ENCODE measurements at places on chromosomes 4 and X. TPM values are rescaled to one million over a fixed set of nuclear protein-coding genes. Genes with fewer than 3 reads are reported as not detected.

DNA sequence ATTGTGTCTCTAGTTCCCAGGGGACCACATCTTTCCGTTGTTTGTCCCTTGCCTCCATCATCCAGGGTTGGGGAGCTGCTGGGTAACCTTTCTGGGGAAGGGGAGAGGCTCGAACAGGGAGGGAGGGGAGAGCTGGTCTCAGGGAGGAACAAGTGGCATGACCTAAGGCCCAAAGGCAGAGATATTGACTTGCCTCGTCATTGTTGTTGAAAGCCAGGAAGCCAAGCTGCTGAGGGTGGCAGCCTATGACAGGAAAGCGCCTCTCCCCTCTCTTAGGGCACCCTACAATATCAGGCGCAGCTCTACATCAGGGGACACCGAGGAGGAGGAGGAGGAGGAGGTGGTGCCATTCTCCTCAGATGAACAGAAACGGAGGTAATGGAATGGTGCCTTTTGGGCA is 20.8 kb downstream of the ZNF185 start:
- peaks cover 4% of the 10 kb centered on the region for H3K36me3 ChIP-seq
- H3K27ac ChIP-seq = no peak overlapping the region
- no peak for DNase-seq
- H3K4me3 ChIP-seq = no peak overlapping the region
- peaks cover 14% of the 10 kb centered on the region for H3K4me1 ChIP-seq
- no peaks in the 10 kb centered on the region for H3K27me3 ChIP-seq

The IL13RA1 gene
- total RNA-seq = 29.9 TPM

DNA sequence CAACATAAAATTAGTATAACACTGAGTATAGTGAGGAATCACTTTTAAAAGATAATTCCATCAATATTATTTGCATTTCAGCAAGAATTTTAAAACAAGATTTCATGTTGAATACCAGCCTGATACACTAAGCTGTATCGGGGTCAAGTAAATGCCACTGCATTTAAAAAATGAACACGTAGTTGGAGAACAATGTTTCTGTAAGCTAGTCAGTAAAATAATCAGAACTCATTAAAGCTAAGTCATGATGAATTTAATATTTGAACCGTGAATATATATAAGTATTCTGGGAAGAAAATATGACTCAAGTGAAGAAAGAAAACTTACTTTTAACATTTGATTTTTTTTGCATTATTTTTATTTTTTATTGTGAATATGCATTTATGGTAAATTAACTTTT is 611.0 kb upstream of the PABPC4L start:
- no peaks in the 10 kb centered on the region for H3K36me3 ChIP-seq
- H3K4me1 ChIP-seq = no peaks in the 10 kb centered on the region
- H3K27ac ChIP-seq = no peak overlapping the region
- DNase-seq = no peak

DNA sequence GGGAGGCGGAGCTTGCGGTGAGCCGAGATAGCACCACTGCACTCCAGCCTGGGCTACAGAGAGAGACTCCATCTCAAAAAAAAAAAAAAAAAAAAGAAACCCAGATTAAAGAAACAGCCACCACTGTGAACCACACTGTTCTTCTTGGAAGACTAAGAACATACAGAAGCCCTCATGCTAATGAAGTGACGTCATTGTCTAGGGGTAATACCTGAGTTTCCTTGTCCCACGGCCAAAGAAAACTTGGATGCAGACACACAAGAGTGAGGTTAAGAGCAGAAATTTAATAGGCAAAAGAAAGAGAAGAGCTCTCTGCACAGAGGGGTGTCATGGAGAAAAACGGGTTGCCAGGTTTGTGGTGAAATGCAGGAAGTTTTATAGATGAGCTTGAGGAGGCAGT is 691.6 kb downstream of the NLGN4X start:
- H3K4me3 ChIP-seq = no peak overlapping the region
- no peaks in the 10 kb centered on the region for H3K4me1 ChIP-seq
- H3K27ac ChIP-seq = no peak overlapping the region
- H3K36me3 ChIP-seq = no peaks in the 10 kb centered on the region
- no peaks in the 10 kb centered on the region for H3K27me3 ChIP-seq

The MAGEA1 gene
- total RNA-seq = not detected

DNA sequence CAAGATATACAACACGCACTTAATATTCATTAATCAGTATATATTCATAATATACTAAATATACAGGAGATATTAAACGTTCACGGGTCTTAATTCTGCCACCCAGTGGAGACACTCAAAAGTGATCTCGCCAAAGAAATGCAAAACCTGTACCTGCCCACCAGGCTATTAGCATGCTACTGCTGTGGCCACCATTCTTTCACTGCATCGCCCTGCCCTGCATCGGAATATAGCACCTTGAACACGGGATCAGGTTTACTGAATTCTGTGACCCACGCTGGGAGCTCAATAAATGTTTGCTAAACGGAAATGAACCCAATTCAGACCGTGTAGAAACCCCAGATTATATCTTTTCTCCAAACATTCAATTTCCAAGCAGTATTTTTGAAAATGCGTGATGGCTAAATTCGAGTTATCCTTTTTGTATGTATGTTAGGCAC is 840 bp upstream of the CLCN3 start:
- no peaks in the 10 kb centered on the region for H3K36me3 ChIP-seq
- peak overlapping the region; percentile 98 for H3K27ac ChIP-seq
- peak overlapping the region; percentile 92 for H3K4me3 ChIP-seq
- DNase-seq = peak; percentile 91
- H3K27me3 ChIP-seq = no peaks in the 10 kb centered on the region
- no peaks in the 10 kb centered on the region for H3K4me1 ChIP-seq

DNA sequence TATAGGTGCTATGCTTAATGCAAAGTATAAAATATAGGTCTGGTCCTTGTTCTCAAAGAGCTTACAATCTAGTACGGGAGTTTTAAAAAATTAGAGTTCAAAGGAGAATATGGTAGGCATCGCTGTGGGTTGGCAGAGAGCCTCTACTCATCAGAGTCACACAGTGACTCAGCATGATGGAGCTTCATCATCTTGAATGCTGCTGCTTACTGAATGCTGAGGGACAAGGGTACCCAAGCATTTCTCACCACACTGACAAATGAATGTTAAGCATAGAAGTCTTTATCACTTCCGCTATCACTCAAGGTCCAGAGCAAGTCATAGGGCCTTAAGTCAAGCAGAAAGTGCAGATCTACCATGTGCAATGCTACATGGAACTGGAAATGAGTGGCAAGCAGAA is 268.6 kb upstream of the IGFBP7 start:
- no peaks in the 10 kb centered on the region for H3K36me3 ChIP-seq
- H3K4me3 ChIP-seq = no peak overlapping the region
- no peaks in the 10 kb centered on the region for H3K27me3 ChIP-seq
- no peak for DNase-seq

DNA sequence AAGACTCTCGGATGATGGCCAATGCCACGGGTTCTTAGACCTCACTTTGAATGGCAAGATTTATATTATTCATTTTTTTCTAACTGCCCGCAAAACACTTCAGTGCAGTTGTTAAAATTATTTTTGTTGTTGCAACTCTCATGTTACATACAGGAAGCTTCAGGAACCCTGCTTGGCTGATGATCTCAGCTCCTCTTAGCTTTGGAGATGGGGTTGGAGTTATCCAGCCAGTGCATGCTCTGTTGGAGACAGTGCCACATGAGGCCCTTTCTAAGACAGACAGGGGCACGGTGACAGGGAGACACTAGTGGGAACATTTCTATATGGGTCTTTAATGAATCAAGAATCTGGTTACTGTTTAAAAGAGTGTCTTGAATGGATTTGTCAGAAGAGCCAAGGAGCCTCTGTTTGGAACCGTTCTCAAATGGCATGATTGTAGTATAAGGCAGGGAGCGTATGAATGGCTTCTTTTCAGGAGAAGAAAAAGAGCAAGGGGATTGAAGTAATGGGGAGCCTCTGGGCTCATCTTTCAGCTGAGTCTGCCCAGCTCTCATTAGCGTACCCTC is 61.9 kb upstream of the ENPP6 start:
- no peaks in the 10 kb centered on the region for H3K36me3 ChIP-seq
- H3K27ac ChIP-seq = no peak overlapping the region
- no peaks in the 10 kb centered on the region for H3K27me3 ChIP-seq
- peaks cover 12% of the 10 kb centered on the region for H3K4me1 ChIP-seq

The SRPX2 gene
- total RNA-seq = 10.4 TPM

The LNX1 gene
- 13.3 TPM for total RNA-seq

GRCh38 chrX:74009041-74009440 is 294.9 kb upstream of the ZCCHC13 start:
- no peak overlapping the region for H3K27ac ChIP-seq
- H3K4me1 ChIP-seq = no peaks in the 10 kb centered on the region
- no peaks in the 10 kb centered on the region for H3K36me3 ChIP-seq
- H3K27me3 ChIP-seq = no peaks in the 10 kb centered on the region
- no peak for DNase-seq
- no peak overlapping the region for H3K4me3 ChIP-seq
